ENCODE measurements at places on chromosomes 13 and 19. TPM values are rescaled to one million over a fixed set of nuclear protein-coding genes. Genes with fewer than 3 reads are reported as not detected.

LENG9 gene
- total RNA-seq: 2.8 TPM

BICRA gene
- 27.0 TPM for total RNA-seq

FAM216B gene
- not detected for total RNA-seq

PALM gene
- 24.2 TPM for total RNA-seq

CTXN1 gene
- total RNA-seq: 31.1 TPM

KLK15 gene
- total RNA-seq: not detected

LGALS4 gene
- total RNA-seq: not detected

PSG11 gene
- not detected for total RNA-seq

TRIP10 gene
- total RNA-seq: 69.3 TPM

CGB1 gene
- not detected for total RNA-seq

SELENOV gene
- not detected for total RNA-seq

ARHGAP33 gene
- total RNA-seq: 18.4 TPM

PTGIR gene
- total RNA-seq: 1.1 TPM

ATP4B gene
- not detected for total RNA-seq

KLF2 gene
- total RNA-seq: 23.4 TPM

RFPL4A gene
- total RNA-seq: not detected

CYP2F1 gene
- not detected for total RNA-seq

TLE2 gene
- 38.8 TPM for total RNA-seq

CDX2 gene
- not detected for total RNA-seq

PABPC3 gene
- total RNA-seq: 0.18 TPM

JOSD2 gene
- total RNA-seq: 33.8 TPM

KLF16 gene
- total RNA-seq: 36.6 TPM

KISS1R gene
- total RNA-seq: not detected

SYT3 gene
- 0.53 TPM for total RNA-seq

CYP4F12 gene
- not detected for total RNA-seq

ONECUT3 gene
- total RNA-seq: not detected

TMEM255B gene
- 85.0 TPM for total RNA-seq

ZNF626 gene
- 7.7 TPM for total RNA-seq

HPN gene
- 0.23 TPM for total RNA-seq

DUS3L gene
- total RNA-seq: 38.9 TPM

CCNE1 gene
- total RNA-seq: 11.8 TPM

PBX4 gene
- not detected for total RNA-seq

DPRX gene
- not detected for total RNA-seq

ZNF763 gene
- 0.48 TPM for total RNA-seq

RNF225 gene
- total RNA-seq: 0.58 TPM

MEF2B gene
- total RNA-seq: 1.3 TPM

ZNF415 gene
- total RNA-seq: 0.69 TPM

SCN1B gene
- total RNA-seq: 15.8 TPM

DCLK1 gene
- 3.9 TPM for total RNA-seq

NALCN gene
- total RNA-seq: 4.4 TPM

HCST gene
- not detected for total RNA-seq

PRX gene
- total RNA-seq: 1.7 TPM

WDR88 gene
- not detected for total RNA-seq

KASH5 gene
- not detected for total RNA-seq

SIGLECL1 gene
- not detected for total RNA-seq

SRRM5 gene
- 0.32 TPM for total RNA-seq

ZNF222 gene
- 5.2 TPM for total RNA-seq

ZNF560 gene
- total RNA-seq: not detected

MADCAM1 gene
- 0.44 TPM for total RNA-seq

MISP gene
- total RNA-seq: not detected

KL gene
- total RNA-seq: 0.12 TPM

PDX1 gene
- not detected for total RNA-seq

ZNF317 gene
- total RNA-seq: 29.5 TPM

ZNF491 gene
- total RNA-seq: 0.85 TPM

PRKCG gene
- total RNA-seq: not detected

IL12RB1 gene
- not detected for total RNA-seq

CYP4F8 gene
- total RNA-seq: not detected

COX7A1 gene
- 26.8 TPM for total RNA-seq

OR10H1 gene
- total RNA-seq: not detected
